ENCODE measurements at places on chromosomes 7 and 10. TPM values are rescaled to one million over a fixed set of nuclear protein-coding genes. Genes with fewer than 3 reads are reported as not detected.

ZC3HAV1 gene
- total RNA-seq: 30.3 TPM

CROT gene
- total RNA-seq: 13.1 TPM

WNT8B gene
- total RNA-seq: not detected

SLC18A2 gene
- total RNA-seq: 0.20 TPM

HECW1 gene
- total RNA-seq: 7.3 TPM

GHRHR gene
- not detected for total RNA-seq

GLI3 gene
- total RNA-seq: 8.6 TPM

DNA sequence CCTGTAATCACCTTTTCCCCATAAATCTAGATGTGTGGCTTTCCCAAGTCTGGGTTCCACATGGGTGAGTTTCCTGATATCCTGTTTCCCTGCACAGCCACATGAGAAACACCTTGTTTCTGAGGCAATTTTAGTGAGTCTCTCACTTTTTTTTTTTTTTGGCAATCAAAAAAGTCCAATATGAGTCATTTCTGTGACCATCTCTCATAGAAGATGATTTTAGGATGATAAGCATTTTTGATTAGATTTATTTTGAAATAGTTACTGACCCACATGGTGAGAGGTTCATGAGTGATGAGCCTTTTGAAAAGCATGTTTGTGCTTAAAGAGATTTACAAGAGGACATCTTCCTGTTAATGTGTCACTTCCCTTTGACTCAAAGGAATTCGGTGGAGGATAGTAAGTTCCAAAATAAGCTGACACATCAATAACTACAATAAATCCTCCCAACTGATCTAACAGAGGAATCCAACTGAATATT, 464.0 kb downstream of the INHBA start:
- no peak for DNase-seq

DNA sequence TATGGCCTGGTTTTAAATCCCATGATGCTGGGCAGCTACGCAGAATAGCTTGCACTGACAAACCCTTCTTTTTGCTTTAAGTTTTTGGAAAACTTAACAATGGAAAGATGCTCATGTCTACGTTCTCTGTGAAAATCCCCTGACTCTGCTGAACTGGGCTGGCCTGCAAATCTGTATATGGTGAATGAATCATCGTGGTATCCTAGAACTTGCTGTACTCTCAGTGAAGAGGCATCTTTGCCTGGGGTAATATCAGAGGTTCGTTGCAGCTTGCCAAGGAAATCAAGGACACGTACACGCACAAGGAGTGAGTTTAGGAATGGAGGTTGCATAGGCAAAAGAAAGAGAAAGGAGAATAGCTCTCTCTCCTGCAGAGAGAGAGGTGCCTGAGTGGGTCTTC, 382.0 kb upstream of the ADARB2 start:
- DNase-seq: no peak

DNA sequence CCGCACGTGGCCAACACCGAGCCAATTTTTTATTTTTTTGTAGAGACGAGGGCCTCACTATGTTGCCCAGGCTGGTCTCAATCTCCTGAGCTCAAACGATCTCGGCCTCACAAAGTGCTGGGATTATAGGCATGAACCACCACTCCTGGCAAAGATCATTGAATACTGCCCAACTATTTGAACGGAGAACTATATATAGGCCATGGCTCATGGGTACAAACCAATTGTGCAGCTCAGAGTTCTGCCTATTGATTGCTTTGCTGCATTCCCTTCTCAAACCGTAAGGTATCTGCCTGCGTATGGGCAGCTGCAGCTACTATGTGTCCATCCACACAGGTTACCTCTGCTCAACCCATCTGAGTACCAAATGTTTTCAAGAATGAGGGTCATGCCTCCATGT, 9.7 kb upstream of the SLC25A16 start:
- DNase-seq: no peak

GRCh38 chr7:155775691-155776090, 36.6 kb downstream of the SHH start:
- no peak for DNase-seq

- no peak for DNase-seq
Observed at GRCh38 chr7:112290065-112290464, 83.6 kb downstream of the ZNF277 start.

GRCh38 chr10:113961182-113962031, 82.3 kb upstream of the ADRB1 start:
- DNase-seq: no peak

DNA sequence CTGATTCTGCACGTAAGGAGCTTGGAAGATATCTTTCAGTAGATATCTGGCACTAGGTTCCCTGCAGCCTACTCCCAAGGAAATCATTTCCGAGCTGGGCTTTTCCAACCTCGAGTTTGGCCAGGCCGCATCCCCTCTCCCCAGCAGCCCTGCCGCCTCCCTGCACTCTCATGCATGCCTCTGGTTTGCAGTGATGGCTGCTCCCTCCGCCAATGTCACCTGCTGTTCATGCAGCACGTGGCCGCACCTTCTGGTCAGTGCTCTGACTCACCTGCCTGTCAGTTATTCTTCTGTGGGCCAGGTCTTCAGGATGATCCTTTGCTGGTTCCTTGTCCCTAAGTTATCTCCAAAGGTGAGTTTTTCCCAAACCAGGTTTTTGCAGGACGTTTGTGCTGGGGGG, 50.6 kb upstream of the RASGEF1A start:
- DNase-seq: no peak

- peak; percentile 32 for DNase-seq
Observed at GRCh38 chr10:71921324-71922027, 42.7 kb upstream of the CHST3 start.

DNA sequence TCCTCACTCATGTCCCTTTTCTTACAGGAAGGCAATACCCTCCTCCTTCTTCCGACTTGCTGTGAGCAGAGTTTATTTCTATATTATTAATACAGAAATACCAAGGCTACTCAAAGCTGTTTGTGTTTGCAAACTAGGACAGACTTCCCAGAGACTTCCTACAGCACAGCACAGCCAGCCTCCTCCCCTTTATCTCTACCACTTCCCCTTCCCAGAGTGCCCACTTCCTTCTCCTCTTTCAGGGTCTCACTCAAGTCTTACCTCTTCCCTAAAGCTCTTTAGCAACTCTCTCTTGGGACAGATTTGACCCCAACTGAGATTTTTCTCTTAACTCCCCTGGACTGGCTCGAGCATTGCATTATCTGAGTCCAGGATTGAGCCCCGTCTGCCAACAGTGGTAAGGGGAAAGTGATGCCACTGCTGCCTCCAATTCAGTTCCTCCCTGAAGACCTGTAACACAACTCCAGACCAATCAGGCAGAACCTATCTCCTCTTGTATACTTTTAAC, 5.5 kb upstream of the LRGUK start:
- no peak for DNase-seq

- DNase-seq: no peak
Observed at GRCh38 chr7:66871076-66871475, 49.9 kb upstream of the TMEM248 start.

GRCh38 chr7:17590221-17590620, 291.8 kb downstream of the AHR start:
- no peak for DNase-seq

DNA sequence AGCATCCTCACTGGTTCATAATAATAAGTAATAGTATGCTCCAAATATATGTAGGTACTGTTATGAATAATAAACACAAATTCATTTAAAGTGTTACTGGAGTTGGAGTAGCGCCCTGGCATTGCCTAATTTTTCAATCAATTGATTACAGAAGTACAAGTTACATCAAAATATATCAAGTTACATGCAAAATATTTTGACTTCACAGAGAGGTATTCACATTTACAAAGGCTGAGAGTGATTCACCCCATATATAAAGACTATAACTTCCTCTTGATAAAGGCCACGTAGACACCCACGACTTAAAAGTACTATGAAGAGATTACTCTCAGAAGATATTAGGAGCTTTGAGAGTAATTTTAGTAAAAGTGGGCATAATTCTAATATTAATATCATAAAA, 13.6 kb upstream of the COL17A1 start:
- DNase-seq: no peak

GRCh38 chr7:131540491-131541162, 15.8 kb downstream of the PODXL start:
- DNase-seq: no peak

- no peak for DNase-seq
Observed at GRCh38 chr10:22250897-22251660, 33.3 kb upstream of the EBLN1 start.

GRCh38 chr10:88946200-88946599, 6.4 kb downstream of the ACTA2 start:
- no peak for DNase-seq

- no peak for DNase-seq
Observed at GRCh38 chr10:115818012-115818411, 455.0 kb downstream of the GFRA1 start.

- DNase-seq: no peak
Observed at GRCh38 chr7:106114716-106115383, 2.7 kb upstream of the SYPL1 start.

GRCh38 chr10:108582387-108582786, 1340.9 kb downstream of the XPNPEP1 start:
- DNase-seq: no peak

DNA sequence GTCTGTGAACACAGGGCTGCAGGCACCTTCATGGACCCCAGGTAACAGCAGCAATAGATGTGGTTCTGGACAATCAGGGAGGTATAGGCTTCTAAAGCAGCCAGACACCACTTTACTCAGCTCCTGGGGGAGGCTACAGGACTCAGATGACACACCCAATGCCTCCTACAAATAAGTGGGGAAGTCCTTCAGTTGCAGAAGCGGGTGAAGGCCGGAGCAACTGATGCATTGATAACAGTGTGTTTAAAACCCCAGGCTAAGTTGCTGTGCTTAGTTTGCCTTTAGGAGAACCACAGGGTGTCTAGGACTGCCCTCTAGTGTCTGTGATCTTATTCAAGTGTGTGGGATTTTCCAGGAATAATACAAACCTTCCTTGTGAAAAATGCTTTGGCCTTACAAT, 5.9 kb upstream of the ITGA8 start:
- peak; percentile 43 for DNase-seq

GRCh38 chr10:92790440-92790839, 57.9 kb upstream of the EXOC6 start:
- no peak for DNase-seq

Data from tibial nerve (tissue), 4 donors.